ENCODE measurements at places on chromosomes 12 and 14.

GRCh38 chr14:104254735-104255400, 116.5 kb downstream of the KIF26A start:
- DNase-seq = no peak

GRCh38 chr14:24816011-24816928, 182.3 kb upstream of the GZMB start:
- no peak for DNase-seq

GRCh38 chr12:92927436-92928281, 1.4 kb downstream of the EEA1 start:
- DNase-seq = no peak

- no peak for DNase-seq
Measured at GRCh38 chr14:82420871-82421270, 887.2 kb upstream of the SEL1L start.

DNA sequence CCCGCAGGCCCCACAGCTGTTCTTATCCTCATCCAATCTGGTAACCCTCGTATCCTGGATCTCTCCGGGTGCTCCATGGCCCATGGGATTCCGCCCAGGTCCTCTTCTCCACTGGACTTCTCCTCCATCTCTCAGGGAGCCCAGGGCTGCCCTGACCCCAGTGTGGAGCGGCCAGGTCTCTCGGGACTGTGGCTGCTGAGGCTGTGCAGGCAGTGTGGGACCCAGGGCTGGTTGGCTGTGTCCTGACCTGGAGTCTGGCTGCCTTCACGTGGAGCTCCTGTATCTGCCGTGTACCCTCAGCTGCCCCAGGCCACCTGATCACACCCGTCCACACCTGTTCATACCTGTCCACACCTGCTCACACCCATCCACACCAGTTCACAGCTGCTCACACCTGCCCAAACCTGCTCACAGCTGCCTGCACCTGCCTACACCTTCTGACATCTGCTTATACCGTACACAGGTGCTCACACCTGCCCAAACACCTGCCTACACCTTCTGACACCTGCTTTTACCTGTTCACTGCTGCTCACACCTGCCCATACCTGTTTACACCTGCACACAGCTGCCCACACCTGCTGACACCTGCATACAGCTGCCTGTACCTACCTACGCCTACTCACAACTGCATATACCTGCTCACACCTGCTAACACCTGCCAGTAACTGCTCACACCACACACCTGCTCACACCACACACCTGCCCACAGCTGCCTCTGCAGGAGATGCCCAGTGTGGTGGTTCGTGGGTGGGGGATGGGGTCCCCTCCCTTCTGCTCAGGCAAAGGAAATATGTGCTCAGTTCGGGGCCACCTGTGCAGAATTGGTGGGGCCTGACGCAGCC, 92.2 kb downstream of the GALNT9 start:
- no peak for DNase-seq

- DNase-seq = no peak
Measured at GRCh38 chr14:53875324-53875897, 81.2 kb downstream of the BMP4 start.

DNA sequence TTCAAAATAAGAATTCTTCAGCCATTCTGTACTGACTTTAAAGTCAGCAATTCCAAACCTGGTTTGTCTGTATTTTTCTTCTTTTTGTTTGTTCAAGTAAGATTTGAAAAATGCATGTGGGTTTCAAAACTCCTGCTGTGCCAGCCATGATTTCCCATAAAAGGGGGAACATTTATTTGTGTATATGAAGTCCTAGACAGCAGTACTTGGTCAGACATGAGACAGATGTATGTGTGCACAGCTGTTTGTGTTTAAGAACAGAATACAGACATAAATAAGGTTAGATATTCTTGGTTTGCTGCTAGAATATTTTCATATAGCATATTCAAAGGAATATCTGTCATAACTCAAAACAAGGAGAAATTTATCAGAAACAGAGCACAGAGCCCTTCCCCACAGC, 236.0 kb downstream of the ADAMTS20 start:
- no peak for DNase-seq

GRCh38 chr14:57714487-57714931, 151.4 kb downstream of the SLC35F4 start:
- no peak for DNase-seq

- DNase-seq = no peak
Measured at GRCh38 chr14:35211067-35211466, 81.1 kb upstream of the PSMA6 start.

DNA sequence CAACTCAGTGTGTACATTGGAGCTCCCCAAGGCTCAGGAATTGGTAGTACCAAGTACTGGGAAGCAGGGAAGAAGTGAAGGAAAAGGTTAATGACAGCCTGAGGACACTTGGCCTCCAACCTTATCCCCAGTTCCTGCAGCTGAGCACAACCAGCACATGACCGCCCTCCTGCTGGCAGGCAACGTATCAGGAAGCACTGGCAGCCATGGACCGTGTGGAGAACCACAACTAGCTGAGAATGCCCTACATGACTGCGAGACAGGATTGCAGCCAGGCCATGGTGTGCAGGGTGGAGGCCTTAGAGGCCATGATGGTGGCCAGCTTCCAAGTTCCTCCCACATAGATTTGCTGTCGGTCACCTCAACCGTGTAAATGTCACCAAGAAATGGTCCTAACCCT, 26.8 kb downstream of the PYGL start:
- no peak for DNase-seq

- DNase-seq = no peak
Measured at GRCh38 chr12:13197526-13198143, 1.1 kb downstream of the EMP1 start.

DNA sequence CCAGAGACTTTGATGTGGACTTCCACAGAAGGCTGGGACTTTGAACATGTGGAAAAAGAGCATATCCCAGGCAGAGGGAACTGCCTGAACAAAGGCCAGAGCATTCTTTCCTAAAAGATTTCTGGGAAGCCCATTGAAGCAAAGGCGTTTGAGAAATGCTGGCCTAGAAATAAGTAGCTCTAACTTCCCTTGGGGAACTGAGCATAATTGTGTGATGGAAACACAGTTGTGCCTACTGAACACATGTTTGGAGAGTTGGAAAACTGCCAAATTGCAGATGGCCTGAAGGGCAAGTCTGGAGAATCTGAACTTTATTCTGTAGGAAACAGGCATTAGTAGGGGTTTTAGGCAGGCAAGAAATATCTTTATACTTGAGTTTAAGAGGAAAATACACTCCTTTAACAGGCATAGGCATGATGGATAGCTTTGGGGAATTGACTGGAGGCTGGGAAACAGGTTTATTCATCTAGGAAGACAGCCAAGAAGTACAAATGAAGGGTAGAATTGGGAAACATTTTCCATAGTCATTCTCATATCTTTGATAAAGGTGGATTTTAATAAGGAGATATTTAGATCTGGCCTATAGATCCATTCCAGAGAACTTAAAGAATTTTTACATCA, 134.1 kb downstream of the TPH2 start:
- no peak for DNase-seq

DNA sequence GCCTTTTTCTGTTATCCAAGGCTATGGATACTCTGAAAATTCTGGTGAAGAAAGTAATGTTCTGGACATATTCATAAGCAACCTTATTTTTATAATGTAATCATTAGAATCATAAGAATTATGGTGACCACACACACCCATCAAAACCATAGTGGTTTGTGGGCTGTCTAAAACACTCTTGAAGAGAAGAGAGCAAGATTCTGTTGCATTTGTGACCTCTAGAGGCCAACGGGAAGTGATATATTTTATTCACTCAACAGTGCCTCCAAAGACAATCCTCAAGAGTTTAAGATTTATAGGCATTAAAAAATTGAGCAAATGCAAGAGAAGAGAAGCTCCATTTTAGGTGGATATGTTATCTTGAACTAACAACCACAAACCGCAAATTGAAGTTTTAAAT, 68.5 kb upstream of the LGR5 start:
- DNase-seq = no peak

GRCh38 chr14:24139272-24139934, 2.0 kb downstream of the EMC9 start:
- no peak for DNase-seq

DNA sequence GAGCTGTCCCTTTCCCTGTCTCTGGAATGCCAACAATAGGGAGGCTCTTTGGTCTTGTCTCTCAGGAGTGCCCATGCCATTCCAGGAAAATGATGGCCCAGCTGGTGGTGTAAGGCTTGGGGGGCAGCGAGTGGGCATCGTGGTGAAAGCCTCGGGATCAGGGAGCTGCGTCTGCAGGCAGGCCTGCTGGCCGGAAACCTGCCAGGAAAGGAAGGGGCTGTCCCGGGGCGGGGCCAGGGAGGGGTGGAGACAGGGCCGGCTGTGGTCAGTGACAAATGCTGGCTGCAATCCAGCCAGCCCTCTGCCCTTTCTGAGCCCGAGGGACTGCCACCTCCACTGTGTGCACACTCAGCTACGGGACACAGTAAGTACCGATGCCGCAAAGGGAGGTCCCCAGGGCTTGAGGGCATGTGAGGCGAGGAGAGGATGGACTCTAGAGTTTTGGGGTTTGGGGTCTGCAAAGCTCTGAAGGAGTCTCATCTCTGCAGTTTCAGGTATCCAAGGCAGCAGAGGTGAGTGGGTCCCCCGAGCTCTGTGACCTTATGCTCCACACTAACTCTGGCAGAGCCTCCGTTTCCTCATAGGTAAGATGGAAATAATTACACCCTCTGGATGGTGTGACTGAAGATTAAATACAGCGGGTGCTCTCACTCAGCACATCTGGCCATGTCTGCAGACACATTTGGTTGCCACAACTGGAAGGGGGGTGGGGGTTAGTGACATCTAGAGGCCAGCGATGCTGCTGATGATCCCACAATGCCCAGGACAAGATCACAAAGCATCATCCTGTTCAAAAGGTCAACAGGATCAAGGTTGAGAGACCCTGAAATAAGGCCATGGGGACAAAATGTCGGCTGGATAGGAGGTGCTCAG, at the start of gene SERPINA5:
Gene SERPINA5 (plus strand): TSS at position 300 of the 873 bp plus-strand sequence. CDS start 5,937 bp downstream, outside the sequence.
- no peak for DNase-seq

- DNase-seq = no peak
Measured at GRCh38 chr12:116010467-116010866, 267.0 kb downstream of the MED13L start.

- DNase-seq = no peak
Measured at GRCh38 chr12:40058721-40059190, 47.1 kb downstream of the SLC2A13 start.

- no peak for DNase-seq
Measured at GRCh38 chr14:93712079-93712837, 76.0 kb downstream of the PRIMA1 start.

DNA sequence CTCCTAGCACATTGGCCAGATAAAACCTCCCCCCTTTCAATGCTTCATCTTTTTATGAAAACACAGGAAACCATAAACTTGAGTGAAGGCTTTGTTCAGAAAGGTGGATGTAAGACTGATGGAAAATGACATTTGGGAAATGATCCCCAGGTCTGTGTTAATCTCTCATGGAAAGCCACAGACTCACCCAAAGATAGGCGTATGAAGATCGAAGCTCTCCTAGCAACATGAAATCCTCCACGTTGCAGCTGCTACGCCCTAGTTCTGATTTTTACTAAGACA, 63.4 kb upstream of the PTGR2 start:
- DNase-seq = no peak

DNA sequence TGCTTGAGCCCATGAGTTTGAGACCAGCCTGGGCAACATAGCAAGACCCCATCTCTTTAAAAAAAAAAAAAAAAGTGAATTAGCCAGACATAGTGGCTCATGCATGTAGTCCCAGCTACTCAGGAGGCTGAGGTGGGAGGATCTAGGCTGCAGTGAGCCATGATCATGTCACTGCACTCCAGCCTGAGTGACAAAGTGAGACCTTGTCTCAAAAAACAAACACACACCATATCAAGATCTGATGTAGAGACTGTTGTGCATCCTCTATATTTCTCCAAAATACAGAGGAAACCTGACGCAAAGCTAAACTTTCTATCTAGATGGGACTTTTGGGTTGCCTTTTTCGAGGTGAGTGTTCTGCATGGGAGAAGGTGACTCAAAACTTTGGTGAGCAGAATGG, 77.4 kb upstream of the SLC8A3 start:
- no peak for DNase-seq

- no peak for DNase-seq
Measured at GRCh38 chr12:117986705-117987469, 18.1 kb upstream of the KSR2 start.

GRCh38 chr14:104100171-104101085, 14.9 kb downstream of the ASPG start:
- DNase-seq = no peak

- no peak for DNase-seq
Measured at GRCh38 chr14:99747167-99747566, 46.0 kb upstream of the EML1 start.

DNA sequence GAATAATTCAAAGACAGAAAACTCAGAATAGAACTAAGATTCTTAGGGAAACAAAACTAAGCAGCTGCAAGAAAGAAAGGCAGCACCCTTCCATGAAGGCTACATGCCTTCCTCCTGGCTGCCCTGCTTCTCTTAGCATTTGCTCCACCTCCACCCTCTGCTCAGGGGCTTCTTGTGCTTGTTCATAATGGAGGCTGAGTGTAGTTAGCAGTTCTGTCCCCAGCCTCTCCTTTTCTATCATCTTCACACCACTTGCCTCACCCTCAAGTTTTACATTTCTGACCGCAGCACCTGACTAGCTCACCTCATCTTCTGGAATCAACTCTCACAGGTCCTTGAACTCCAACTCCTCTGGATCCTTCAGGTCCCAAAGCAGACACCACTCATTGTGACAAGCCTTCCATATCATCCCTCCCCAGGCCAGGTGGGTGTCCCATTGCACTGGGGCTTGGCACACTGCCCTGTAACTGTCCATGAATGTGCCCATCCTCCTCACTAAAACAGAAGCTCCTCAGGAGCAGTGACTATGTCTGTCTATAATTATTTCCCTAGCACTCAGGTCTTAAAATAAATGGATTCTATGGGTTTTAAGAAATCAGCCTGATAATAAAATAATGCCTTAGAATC, 139.1 kb downstream of the TMTC1 start:
- DNase-seq = no peak

DNA sequence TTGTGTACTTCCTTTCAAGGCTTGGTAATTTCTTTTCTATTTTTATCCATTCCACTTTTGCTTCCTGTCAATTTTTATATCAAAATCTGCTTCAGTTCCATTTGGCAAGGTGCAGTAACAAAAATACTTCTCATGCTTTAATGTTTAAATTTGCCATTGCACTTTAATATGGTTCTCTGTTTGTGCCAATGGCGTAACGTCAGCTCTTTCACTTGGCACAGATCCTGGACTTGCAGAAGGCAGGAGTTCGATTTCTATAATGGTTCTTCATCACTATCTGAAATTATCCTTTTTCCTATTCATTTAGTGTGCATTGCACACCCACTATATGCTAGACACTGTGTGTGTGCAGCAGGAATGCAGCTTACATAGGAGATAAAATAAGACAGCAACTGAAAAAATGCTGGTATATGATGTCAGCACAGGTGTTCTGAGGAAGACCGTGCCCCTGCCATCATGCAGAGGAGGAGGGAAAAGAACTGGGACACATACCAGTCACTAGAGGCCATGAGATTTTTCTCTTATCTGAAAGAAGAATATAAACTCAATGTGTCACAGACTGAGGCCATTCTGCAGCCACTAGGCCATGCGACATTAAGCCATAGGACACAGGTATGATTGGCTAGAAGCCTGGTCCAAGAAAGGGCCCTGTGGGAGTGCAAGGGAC, 298.2 kb downstream of the RPAP3 start:
- no peak for DNase-seq

- no peak for DNase-seq
Measured at GRCh38 chr14:96461950-96462798, 40.0 kb upstream of the PAPOLA start.

- no peak for DNase-seq
Measured at GRCh38 chr14:104610749-104611310, 6.3 kb upstream of the TMEM179 start.

GRCh38 chr12:2636741-2637340, 157.9 kb upstream of the FKBP4 start:
- no peak for DNase-seq

Data from activated gamma-delta T cell treated with anti-CD3 and anti-CD28 coated beads, Interleukin-2, amount 50 U/mL, for 16 hours (primary cell).